ENCODE measurements at places on chromosomes 1 and 21.

- DNase-seq: no peak
Measured at GRCh38 chr1:203454986-203455471, 20.6 kb upstream of the PRELP start.

- DNase-seq: no peak
Measured at GRCh38 chr1:56080123-56080522, 499.2 kb downstream of the PLPP3 start.

DNA sequence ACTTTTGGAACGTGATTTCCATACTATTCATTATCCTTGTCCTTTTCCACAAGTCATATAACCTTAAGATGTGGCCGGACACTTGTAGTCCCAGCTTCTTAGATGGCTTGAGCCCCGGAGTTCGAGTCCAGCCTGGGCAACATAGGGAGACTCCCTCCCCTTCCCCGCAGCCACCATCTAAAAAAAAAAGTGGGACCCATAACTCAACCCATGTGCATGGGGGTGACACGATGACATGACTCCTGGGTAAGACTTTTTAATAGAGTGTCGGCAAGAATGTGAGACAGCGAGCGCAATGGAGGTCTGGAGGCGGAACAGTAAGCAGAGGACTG is 25.7 kb downstream of the MIA3 start:
- DNase-seq: peak; percentile 44

DNA sequence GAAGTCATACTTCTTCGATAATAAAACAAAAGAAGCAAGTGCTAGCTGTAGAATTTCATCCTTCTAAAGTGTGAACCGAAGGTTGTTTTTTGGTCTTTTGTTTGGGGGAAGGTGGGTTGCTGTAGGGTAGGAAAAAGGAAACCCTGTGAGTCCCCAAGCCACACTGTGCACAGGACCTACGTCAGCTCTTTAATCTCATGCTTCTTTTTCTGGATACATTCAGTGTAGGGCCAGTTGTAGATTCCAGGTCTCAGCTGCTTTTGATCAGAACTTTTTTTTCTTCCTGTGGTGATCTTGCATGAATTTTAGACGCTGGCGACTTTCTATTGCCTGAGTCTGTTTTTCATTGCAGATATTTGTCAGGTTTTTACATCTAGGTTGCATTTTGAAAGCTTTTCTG is 40.2 kb downstream of the BCL9 start:
- DNase-seq: no peak

DNA sequence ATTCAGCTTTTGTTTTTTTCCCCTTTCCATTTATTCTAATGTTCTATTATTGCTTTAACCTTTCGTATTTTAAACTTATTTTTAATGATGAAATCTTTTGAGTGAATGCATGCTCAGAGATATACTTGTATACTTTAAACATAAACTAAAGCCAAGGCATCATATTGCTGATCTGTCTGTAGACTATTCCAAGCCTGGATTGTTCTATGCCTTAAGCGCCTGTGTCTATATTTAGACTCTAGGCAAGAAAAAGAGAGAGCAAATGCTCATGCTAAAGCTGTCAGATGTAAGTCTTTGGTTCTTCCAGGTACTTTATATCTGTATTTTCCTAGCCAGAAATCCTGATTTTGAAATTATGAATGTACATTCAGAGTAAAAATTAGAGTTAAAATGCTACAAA is 14.4 kb downstream of the SH3GLB1 start:
- DNase-seq: no peak

- no peak for DNase-seq
Measured at GRCh38 chr1:239630767-239631166, 244.4 kb downstream of the CHRM3 start.

DNA sequence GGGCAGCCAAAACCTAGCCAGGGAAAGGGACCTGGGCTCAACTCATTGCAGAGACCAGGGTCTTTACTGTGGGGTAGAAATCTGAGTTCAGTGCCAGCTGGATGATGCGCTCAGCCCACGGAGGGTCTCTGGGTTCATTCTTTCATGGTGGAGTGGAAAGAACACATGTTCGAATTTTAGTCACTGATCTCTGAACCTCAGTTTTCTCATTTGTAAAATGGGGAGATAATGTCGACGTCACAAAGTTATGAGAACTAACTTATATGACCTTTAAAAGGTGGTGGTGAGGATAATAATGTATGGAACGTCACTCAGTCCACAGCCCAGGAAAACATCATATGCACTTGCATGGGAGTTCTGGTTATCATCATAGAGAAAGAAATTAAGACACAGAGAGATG is 1.2 kb upstream of the TAL1 start:
- DNase-seq: no peak

DNA sequence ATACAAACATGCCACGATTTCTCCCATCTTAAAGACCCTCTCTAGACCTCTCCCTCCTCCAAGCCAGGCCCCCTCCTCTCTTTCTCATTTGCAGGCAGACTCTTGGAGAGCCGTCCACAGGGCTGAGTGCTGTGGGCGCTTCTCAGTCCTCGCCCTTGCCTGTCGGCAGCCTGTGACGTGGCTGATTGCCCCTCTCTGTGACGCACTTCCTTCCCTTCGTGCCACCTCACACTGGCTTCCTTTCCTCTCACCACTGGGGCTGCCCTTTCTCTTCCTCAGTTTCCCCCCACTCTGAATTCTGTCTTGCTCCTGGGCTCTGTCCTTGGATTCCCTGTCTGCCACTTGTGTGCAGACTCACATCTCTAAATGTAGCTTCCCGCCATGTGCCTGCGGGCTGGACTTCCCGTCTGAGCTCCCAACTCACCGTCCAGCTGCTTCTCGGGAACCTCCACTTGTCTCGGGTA is 227.2 kb downstream of the CAMTA1 start:
- DNase-seq: no peak

DNA sequence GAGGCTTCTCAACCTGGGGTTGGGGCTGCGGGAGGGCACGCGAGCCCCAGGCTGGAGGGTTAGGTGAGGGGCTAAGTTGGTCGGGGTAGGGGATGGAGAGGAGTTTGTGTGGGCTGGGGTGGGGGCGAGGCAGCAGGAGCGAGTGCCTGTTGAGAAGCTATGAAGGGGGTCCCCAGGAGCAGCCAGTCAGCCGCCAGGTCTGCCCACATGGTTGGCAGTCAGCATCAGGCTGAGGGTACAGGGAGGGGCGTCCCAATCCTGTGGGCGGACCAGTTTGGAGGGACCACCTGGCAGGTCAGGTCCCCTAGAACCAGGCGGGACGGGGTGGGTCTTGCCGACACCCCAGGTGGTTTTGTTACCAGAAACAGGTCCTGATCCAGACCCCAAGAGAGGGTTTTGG is 400 bp upstream of the TRIM17 start:
- no peak for DNase-seq

DNA sequence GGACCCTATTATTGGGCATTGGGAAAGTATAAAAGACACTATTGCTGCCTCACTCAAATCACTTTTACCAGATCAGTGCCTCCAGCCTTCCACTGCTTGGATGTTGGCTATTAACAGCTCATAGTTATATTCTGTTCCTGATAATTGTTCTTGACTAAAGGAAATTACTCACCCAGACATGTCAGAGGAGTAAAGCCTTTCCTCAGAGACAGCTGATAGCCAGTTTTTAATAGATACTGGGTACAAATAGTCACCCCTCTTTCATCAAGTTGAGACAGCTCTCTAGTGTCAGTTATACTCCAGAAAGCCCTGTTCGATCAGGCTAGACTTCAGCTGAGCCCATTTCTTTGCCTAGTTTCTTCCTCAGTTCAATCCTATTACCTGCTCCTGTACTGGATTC is 876.1 kb upstream of the B3GALT2 start:
- DNase-seq: no peak

DNA sequence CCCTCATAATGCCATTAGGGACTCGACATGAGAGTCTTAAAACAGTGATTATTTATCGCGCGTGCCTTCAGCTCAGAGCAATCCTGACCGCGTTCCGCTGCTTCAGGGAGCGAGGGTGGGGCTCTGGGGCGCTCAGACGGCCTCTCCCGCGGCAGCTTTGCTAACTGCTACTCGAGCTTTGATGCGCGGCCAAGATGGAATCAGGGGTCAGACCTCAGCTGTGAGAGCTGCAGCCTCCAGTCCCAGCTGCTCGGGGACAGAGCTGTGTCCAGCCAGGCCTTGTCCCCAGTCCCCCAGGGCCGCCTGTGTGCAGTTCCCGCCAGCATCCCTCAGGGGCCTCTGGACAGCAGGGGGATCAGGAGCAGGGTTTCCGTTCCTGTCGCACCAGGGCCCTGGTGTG is 104.6 kb upstream of the TTC34 start:
- no peak for DNase-seq

DNA sequence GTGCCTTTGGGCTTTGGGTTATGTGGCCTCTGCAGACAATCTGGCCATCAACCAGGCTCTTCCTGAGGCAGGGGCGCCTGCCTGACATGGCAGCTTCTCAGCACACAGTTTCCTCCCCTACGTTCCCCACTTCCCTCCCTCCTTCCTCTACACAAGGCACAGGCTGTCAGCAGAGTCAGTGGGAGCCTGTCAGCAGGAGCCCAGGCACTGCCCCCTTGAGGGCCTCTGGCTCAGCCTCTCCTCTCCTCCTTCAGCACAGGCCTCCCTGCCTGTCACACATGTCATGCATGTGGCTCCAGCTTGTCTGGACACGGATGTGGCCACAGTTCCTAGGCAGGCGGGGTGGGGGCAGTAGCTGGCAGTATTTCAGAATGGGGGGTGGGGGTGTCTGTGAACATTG is 52.2 kb upstream of the ARTN start:
- no peak for DNase-seq

DNA sequence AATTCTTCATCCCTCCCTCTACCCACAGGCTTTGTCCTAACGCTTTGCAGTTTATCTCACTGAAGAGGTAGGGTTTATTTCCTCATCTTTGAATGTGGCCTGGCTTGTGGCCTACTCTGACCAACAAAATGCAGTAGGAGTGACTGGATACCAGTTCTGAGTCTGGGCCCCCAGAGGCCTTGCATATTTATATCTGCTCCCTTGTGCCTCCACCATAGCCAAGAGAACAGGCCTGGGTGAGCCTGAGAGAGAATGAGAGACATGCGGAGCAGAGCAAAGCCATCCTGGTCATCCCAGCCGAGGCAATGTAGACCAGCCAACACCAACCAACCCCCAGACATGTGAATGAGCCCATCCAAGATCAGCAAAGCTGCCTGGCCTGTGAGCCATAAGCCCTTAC is 30.3 kb downstream of the SMIM12 start:
- no peak for DNase-seq

GRCh38 chr1:185369786-185370185 is 52.7 kb upstream of the IVNS1ABP start:
- DNase-seq: no peak

DNA sequence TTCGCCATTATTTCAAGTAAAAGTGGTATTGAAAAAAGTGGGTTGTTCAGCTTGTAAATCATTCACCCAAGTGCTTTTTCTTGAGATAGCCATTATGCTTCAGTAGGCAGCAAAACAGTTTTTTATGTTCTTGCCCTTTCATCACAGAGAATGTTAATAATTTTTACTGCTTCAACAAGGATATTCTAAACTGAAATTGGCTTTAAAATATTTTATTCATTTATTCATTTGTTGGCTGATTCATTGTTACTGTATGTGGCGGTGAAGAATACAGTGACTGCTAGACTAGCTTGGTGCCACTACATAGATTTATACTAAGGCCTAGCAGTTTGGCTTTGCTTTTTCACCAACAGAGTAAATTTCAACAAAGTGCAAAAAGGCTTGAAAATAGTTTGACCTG is 121.5 kb downstream of the OLFML2B start:
- DNase-seq: no peak

GRCh38 chr1:92857817-92858216 is 26.0 kb downstream of the RPL5 start:
- DNase-seq: no peak

DNA sequence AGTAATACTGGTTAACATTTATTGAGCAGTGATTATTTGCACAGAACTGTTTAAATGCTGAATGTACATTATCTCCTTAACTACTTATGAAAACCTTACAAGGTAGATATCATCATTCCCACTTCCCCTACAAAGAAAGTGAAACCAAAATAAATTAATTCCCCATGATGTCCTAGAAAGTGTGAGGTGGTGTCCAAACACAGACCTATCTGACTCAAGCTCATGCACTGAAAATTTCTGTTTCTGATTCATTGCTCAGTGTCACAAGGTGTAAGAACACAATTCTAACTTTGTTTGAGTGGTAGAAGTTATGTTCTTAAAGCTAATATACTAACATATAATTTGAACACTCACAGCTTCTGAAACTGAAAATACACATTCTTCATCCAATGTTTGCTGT is 178.7 kb downstream of the MRPL39 start:
- DNase-seq: no peak

DNA sequence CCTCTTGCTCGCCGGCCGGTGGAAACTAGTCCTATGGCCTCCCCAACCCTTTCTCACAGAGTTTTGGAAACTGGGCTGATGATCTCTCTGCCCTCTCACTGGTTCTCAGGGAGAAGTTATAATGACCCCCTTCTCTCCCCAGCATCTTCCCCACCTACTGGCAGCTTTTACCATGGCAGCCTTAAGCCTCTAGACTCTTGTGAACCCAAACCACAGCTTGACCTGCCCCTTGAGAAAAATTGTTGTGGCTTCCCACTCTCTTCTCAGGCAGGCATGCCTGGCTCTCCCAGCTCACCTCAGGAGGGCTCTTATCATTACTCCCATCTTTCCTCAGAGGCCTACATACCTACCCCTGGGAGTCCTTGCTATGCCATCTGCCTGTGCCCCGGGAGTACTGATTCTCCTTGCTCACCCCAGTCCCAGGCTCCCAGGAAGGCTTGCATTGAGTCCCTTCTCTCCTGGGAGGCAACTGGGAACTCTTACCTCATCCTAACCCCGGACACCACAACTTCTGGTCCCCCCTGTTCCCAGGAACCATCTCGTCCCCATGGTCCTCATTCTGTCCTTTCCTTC is 1.6 kb downstream of the NSUN4 start:
- DNase-seq: no peak

DNA sequence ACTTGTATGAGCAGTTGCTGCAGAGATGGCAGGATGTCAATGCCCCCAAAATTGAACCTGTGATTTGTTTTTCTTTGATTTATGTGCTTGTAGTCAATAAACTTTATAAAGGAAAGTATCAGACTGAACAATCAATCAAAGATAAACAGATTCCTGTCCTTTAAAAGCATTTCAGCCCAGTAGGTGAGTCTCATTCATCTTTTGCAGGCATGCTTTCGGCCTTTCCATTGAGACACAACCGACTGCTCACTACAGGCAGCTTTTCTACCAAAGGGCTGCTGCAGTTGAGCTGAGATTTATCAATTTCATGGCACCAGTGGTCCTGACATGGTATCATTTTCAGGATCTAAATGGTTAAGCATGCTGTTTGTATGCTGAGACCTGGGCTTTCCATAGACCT is 513.6 kb upstream of the PTBP2 start:
- no peak for DNase-seq

DNA sequence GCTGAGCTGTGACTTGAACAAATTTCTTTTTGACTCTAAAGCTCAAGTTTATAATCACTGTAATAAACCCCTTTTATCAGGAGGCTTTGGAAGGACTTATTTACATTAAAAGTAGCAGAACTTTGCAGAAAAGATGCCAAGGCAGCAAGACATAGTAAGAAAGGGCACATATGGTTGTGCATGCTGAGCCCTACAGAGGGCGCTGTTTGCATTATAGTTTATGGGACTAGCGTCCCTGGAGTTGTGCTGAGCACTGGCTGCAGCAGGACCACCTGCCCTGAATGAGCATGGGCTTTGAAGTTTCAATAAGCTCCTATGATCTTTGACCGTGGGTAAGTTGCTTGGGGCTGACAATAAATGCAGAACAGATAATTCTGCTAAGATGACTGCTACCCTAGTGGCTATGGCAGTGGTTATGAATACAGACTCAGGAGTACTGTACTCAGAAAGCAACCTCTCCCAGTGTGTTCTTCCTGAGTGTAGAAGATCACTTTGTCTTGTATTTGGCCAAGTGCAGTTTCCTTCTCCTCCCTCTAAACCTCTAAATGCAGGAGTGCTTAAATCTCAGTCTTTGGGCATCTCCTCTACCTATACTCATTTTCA is 45.4 kb upstream of the USP1 start:
- no peak for DNase-seq

Data from Right ventricle myocardium superior (tissue), 1 donor.